ENCODE measurements at places on chromosomes 11 and 22.

DNA sequence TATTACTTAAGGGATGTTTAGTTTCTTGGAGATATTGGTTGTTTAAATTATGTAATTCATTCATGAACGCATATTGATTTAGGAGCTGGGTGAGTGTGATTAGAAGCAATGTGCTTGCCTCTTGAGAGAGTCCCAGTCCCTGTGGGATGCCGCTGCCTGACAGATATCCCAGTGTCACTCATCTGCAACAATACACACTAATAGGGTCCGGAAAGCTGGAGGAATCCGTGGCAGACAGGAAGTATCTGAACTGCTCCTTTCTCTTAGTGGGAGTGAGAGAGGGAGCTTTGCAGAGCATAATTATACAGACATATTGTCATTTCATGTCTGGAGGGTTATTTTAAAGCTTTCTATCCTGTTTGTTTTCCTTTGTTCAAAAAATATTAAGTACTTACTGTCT, 17.4 kb downstream of the AMOTL1 start:
- DNase-seq, result no peak

- DNase-seq, result no peak
These were observed 97.3 kb downstream of the COMMD9 start for GRCh38 chr11:36191941-36192340.

DNA sequence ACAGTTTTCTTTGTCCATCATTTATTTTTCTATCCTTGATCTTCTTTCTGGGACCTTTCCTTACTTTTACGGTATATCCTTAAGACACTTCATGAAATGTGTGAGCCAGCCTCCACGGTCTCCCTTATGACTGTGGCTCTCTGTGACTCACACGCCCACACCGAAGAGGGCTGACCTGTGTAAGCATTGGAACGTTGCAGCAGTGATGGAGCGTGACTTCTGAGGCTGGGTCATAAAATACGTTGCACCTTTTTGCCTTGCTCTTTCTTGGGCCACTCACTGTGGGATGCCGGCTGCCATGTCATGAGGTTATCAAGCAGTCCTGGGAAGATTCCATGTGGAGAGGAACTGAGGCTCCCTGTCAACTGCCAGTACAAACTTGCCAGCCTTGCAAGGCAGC, 96.3 kb upstream of the RAB1B start:
- no peak for DNase-seq

DNA sequence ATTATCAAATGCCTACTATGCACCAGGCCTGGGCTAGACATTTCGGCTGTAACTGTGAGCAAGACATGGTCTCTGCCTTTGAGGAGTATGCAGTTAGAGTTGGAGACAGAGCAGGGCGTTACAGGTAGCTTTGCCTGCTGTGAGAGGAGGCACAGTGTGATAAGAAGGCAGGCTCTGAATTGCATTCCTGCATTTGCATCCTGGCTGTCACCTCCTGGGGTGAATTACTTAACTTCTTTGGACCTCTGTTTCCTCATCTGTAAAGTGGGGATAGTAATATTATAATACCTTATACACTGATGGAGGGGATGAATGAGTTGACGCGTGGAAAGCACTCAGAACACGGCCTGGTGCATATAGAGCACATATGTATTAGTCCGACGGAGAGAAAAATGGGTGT, 118.1 kb upstream of the ARHGAP20 start:
- no peak for DNase-seq

- DNase-seq, result no peak
These were observed 66.1 kb upstream of the THY1 start for GRCh38 chr11:119489087-119489486.

- DNase-seq, result peak; percentile 12
These were observed 456 bp downstream of the AAMDC start for GRCh38 chr11:77821349-77821851.

- DNase-seq, result no peak
These were observed 18.5 kb downstream of the PRR33 start for GRCh38 chr11:1873048-1873812.

DNA sequence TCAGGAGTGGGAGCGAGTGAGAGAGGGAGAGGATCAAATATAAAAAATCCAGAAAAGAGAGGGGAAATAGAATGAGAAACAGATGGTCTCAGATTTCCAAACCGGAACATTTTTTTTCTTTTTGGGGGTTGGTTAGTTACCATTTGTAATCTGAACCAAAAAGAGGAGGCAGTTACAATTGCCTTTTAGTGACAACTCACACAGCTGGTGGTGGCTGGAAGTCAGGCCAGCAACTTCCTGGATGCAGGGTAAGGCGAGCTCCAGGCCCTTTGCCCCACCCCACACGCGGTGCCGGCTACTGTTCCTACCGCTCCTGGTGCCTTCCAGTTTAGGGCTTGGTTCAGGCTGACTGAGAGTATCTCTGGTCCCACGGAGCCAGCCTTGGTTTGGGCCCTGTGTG, 21.0 kb upstream of the UBASH3B start:
- no peak for DNase-seq

- no peak for DNase-seq
These were observed 15.9 kb downstream of the MOGAT2 start for GRCh38 chr11:75733431-75734107.

DNA sequence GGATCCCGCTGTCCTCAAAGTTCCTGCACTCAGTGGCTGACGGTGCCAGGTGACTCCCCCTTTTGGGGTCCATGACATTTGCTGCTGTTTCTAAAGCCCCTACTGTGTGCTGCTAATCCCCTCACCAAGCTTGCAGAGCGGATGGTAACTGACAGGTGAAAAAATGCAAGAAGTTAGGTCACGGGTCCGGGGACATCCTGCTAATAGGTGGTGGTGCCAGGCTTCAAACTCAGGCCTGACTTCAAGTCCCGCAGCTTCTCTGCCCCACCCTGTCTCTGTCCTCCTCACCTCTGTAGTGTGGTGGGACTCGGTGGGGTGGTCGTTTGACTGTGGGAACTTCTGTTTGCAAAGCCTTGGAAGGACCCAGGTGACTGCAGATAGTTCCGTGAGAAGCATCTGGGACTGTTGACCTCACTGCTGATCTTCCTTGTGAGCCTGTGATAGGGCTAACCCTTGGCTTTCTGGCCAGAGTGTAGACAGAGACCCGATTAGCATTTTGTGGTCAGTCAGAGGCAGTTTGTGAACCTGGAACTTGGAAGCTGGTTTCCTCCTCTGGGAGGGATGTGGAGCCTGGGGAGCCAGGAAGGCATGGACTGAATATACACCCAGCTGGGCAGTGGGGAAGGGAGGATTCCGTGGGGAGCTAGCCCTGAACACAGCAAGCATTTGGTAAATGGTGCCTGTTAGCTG, 115.4 kb upstream of the OR4B1 start:
- DNase-seq, result no peak

- DNase-seq, result no peak
These were observed 72.3 kb downstream of the ARFGAP2 start for GRCh38 chr11:47104261-47104950.

GRCh38 chr11:14380947-14381561, 22.1 kb upstream of the RRAS2 start:
- DNase-seq, result peak; percentile 27

- DNase-seq, result no peak
These were observed 25.7 kb downstream of the TTC12 start for GRCh38 chr11:113339929-113340589.
